ENCODE measurements at places on chromosomes 13 and 19. TPM values are rescaled to one million over a fixed set of nuclear protein-coding genes. Genes with fewer than 3 reads are reported as not detected.

- DNase-seq: no peak
Observed at GRCh38 chr19:45764475-45764874, 4.6 kb downstream of the SIX5 start.

DNA sequence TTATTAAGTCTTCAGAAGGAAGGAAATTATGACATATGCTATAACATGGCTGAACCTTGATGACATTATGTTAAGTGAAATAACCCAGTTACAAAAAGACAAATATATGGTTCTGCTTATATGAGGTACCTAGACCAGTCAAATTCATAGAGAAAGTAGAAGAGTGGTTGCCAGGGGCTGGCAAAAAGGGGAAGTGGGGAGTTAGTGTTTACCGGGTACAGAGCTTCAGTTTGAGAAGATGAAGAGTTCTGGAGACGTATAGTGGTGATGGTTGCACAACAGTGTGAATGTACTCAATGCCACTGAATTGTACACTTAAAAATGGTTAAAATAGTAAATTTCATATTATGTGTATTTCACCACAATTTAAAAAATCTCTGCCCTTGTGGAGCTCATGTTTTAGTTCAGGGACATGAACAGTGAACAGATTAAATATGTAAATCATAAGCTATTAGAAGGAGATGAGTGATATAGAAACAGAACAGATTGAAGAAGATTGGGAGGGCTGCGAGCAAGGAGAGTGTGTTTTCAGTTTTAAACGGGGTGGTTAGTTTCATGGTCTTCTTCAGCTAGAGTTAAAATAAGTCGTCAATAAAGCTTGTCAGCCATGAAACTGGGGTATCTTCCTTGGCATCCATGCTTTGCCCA is 355.2 kb downstream of the KCNRG start:
- no peak for DNase-seq

DNA sequence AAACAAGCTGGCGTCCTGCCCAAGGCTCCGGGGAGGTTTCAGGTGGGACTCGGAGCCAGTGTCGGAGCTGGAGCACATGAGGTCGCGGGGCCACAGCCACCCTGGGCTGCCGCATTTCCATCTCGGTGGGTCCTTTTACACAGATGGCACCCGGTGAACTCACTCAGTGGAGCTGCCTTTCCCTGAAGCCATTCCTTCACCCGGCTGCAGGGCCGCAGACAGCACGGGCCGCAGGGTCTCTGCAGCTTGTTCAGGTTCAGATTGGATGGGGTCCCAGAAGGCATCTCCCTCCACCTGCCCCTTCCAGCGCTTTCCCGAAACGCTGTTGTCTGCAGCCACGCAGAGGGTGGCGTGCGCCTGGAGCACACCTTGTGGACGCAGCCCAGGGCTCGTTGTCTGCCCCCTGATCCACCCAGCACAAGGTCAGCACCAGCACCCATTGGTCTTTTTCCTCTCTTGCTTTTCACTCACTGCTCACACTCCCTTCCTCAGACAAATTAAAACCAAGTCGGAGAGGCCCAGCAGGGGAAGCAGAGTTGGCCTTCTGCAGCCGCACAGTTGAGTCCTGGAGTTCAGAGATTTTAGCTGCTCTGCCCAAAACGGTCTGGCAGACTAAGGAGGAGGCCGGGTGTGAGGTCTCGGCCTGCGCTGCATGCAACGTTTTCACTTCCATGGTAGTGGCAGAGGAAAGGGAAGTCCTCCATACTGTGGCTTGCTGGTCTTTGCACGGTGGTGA is 18.1 kb downstream of the MCF2L start:
- no peak for DNase-seq

DNA sequence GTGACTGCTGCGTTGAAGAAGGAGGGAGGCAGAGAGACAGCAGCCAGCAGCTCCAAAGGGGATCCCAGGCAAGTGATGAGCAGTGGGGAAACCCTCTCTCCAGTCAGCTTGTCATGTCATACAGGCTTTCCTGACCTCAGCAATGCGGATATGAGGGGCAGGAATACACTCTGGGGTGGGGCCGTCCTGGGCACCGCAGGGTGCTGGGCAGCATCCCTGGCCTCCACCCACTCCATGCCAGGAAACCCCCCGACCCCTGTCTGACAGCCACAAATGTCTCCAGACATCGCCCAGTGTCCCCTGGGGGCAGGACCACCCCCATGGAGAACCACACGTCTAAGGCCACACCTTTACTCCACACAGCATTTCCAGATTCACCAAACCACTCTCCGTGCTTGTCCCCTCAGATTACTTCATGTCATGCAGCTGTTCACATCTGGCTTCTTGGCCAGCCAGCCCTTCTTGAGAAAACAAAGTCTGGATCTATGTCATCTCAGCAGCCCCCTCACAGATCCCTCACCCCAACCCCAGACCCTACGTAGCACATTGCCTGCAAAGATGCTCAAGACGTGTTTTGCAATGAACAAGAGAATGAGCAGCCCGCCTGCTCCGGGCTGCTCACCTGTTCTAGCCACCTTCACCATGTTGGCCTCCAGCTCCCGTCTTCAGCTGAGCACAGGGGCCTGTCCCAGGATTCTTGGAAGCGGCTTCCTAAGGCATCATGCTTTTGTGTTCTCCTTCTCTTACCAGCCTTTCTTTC is 46.5 kb downstream of the RFX2 start:
- peak; percentile 69 for DNase-seq

DNA sequence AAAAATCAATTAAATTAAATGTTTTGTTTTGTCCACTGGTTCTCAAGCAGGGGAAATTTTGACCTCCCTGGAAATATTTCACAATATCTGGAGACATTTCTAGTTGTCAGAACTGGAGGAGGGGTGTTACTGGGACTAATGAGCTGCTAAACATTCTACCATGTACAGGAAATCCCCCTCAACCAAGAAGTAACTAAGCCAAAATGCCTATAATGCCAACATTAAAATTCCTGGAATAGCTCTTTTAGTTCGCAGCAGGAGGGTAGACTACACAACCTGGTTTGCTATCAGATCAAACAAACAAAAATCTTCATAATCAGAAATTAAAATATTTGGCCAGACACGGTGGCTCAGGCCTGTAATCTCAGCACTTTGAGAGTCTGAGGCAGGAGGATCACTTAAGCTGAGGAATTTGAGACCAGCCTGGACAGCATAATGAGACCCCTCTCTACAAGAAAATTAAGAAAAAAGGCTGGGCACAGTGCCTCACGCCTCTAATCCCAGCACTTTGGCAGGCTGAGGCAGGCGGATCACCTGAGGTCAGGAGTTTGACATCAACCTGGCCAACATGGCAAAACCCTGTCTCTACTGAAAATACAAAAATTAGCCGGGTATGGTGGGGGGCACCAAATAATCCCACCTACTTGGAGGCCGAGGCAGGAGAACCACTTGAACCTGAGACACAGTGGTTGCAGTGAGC is 13.7 kb upstream of the SMARCA4 start:
- DNase-seq: no peak

- DNase-seq: no peak
Observed at GRCh38 chr13:33624740-33625139, 193.2 kb upstream of the RFC3 start.

GRCh38 chr13:38429916-38430315 is 80.3 kb downstream of the UFM1 start:
- no peak for DNase-seq

- no peak for DNase-seq
Observed at GRCh38 chr13:41179593-41180250, 14.6 kb downstream of the KBTBD7 start.

- DNase-seq: no peak
Observed at GRCh38 chr13:34006011-34006410, 188.1 kb downstream of the RFC3 start.

- no peak for DNase-seq
Observed at GRCh38 chr13:107942030-107942617, 273.2 kb downstream of the LIG4 start.

DNA sequence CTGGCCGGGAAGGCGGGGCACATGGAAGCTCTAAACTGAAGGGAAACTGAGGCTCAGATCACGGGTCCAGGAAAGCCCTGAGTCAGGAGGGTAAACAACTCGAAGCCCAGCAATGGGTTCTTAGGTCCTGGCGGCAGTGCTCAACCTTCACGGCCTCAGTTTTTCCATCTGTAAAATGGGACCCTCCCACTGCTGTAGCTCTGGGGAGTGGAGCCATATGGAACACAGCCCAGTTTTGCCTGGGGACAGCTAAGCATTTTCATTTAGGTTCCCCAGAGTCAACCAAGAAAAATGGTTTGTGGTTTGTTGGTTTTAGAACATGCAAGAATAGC is 30.4 kb downstream of the CEBPG start:
- DNase-seq: peak; percentile 50

DNA sequence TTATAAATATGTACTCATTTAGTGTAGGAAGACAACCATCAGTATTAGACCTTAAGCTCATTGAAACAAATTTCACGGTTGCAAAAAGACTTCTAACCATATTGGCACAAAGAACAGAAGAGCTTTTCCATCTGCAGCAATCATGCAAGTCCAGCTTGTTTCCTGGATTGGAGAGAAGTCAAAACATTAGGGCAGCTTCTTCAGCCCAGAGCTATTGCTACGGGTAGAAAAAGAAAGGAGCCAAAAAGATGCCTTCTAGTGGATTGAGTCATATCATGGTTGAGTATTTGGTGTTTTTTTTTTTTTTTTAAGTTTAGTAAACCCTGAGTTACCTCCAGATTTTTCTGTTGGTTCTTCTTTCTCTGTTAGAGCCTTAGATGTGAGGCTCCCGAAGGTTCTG is 99.8 kb downstream of the WDFY2 start:
- DNase-seq: no peak

- no peak for DNase-seq
Observed at GRCh38 chr13:39820606-39821005, 165.1 kb downstream of the COG6 start.

- no peak for DNase-seq
Observed at GRCh38 chr13:24148414-24149235, 11.9 kb upstream of the SPATA13 start.

DNA sequence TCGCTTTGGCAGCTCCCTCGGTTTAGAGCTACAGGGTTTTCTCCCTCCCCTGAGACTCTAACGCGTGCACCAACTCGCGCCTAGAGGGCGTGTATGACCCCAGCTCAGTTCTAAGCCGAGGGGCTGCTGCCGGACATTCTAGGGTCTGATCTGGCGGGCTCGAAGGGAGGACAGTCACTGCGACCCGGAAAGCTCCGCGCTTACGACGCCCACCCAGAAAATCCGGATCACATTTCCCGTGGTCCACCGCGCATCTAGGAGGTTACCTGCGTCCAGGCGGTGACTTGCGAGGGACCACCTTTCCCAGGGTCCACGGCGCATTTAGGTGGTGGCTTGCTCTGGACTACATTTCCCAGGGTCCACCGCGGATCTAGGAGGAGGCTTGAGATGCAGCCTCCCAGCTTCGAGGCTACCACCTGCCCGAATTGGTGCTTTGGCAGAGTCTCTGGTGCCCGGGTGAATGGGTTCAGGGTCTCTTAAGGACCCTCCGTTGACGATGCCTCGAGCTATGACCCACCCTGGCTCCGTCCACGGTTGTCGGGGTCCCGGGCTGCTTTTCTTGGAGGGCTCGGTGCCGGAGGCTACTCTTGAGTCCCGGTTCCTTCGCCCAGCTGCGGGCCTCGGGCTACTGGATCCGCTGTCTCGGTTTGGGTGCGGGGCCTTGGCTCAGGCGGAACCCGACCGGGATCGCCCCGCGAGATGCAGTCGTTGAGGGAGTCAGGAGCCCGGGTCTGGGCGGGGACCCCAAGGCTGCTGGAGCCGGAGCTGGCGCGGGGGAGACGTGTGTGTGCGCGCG is 30.5 kb downstream of the ZNF146 start:
- no peak for DNase-seq

DNA sequence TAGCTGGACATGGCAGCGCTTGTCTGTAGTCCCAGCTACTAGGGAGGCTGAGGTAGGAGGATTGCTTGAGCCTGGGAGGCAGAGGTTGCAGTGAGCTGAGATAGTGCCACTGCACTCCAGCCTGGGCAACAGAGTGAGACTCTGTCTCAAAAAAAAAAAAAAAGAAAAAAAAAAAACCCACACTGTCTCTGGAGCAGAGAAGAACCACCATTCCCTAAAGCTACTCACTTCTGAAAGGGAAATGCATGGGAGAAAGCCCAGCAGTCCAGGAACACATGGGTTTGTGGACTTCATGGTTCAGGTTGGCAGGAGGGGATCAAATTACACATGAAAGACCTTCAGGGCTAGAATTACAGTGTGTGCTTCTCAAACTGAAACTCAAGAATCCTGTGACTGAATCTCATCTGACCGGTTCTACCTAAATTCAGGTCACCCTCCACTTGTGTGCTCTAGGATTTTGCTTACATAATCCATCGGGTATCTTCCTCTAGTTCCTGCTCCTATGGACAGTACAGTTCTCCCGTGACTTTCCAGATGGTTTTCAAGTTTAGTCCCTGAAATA is 30.2 kb upstream of the CPB2 start:
- DNase-seq: no peak

- DNase-seq: no peak
Observed at GRCh38 chr19:19602713-19603324, 15.7 kb downstream of the PBX4 start.

DNA sequence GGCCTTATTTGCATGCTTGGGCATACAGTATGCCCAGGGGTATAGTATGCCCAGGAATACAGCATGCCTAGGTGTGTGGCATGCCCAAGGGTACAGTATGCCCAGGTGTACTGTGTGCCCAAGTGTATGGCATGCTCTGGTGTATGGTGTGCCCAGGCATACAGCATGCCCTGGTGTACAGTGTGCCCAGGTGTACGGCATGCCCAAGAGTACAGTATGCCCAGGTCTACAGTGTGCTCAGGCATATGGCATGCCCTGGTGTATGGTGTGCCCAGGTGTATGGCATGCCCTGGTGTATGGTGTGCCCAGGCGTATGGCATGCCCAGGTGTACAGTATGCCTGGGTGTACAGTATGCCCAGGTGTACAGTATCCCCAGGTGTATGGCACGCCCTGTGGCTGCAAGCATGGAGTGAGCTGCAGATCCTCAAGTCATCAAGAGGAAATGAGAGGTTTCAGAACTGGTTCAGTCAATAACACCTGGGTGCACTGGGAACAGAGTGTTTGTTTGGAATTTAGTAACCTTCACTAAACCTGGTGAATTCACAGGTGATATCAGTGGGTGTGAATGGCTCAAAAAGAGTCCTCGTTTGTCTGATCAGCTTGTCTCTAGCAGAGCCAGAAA is 7.8 kb upstream of the C13orf42 start:
- DNase-seq: no peak

- no peak for DNase-seq
Observed at GRCh38 chr13:35995136-35995535, 136.0 kb downstream of the DCLK1 start.

RNF17 gene
- total RNA-seq: 0.14 TPM

YJEFN3 gene
- 3.7 TPM for total RNA-seq

ZFP14 gene
- total RNA-seq: 4.3 TPM

All from posterior vena cava (tissue), 2 donors.